ENCODE measurements at places on chromosomes 16 and 17.

GRCh38 chr17:73261952-73262675, 434 bp upstream of the CPSF4L start:
- no peak for DNase-seq

DNA sequence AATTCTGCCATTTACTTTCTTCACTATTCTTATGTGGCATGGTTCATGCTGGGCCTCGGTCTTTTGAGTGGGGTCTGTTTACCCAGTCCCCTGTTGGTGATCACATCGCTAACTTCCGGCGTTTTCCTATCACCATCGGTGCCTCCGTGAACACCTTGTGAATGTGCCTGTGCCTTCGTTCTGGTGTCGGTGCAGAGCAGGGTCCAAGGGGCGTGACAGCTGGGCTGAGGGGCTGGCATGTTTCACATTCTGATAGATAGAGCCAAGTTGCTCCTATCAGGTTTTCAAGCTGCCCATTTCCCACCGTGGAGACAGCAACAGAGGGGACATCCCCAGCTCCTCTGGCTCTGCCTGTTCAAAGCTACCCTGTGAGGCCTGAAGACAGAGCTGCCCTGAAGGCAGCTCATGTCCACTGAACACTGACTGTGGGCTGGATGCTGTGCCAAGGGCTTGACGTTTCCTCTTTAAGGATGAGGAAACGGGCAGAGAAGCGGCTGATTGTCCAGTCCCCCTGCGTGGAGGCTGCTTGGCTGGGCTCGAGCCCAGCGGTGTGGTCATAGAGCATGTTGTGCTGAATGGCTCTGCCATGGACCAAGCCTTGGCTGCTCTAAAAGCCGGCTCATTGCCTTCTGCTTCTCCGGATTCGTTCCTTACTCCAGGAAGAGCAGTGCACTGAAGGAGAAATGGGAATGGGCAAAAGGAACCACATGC, 17.0 kb downstream of the DHODH start:
- DNase-seq, result no peak

- DNase-seq, result no peak
Measured at GRCh38 chr17:63426041-63426916, 19.8 kb downstream of the CYB561 start.

GRCh38 chr16:88195269-88195705, 187.5 kb upstream of the ZNF469 start:
- DNase-seq, result no peak

DNA sequence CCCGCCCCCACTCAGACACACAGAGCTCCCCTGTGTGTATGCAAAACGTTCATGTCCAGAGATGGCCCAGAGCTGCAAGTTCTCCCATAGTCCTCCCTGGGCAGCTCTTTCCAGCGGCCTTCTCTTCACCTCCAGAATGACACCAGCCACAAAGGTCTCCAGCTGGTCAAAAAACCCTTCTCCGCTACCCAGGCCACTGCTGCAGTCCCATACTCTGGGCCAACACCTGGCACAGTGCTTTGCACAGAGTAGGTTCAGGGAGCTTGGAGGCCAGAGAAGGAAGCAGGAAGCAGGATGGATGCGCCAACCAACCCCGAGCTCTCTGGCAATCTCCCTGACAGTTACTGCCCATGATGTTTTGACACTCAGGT, 1.1 kb upstream of the STAT5B start:
- DNase-seq, result no peak

- DNase-seq, result no peak
Measured at GRCh38 chr17:47806913-47807255, 14.7 kb downstream of the OSBPL7 start.

DNA sequence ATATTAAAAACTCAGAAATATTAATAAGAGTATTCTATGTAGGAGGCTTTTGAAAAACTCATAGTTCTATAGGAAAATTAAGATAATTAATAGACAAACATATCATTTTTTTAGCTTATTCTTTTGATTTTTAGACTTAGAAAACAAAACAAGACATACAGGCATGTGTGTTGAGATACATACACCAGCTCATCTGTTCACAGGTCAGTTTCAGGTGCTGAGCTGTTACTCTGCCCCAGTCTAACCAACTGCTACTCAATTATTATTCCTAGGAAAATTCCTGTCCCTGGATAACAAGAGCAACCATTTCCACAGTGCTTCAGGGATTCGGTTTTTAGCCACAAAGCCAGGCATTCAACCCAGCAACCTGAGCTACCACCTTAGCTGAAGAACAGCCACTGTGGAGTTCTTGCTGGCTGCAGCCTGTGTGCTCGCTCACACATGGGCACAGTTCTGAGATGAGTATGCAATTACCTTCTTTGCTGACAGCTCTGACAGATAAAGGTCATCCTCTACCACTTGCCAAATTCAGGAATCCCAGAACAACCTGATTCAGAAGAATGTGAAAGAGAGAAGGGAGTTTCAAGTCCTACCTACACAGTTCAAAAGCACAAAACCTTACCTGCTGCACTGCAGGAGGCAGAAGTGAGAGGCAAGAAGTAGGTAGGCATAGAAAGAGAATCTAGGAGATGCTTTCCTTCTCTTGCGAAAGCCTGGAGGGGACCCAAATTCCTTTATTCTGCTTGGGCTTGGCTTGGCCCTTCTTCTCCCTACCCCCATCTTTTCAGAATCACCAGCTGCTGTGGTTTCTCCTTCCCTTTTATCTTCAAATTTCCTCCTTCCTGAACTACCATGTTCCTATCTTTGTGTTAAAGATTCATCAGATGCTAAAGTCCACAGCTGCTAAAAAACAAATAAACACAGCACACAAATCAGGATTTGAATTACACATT, 62.7 kb downstream of the TEX2 start:
- DNase-seq, result no peak
